Stimulated activated CD8-positive, alpha-beta memory T cell treated with anti-CD3 and anti-CD28 coated beads, Interleukin-4, amount 100 ng/mL, for 24 hours (primary cell): ENCODE measurements at places on chromosomes 16 and 17.

DNA sequence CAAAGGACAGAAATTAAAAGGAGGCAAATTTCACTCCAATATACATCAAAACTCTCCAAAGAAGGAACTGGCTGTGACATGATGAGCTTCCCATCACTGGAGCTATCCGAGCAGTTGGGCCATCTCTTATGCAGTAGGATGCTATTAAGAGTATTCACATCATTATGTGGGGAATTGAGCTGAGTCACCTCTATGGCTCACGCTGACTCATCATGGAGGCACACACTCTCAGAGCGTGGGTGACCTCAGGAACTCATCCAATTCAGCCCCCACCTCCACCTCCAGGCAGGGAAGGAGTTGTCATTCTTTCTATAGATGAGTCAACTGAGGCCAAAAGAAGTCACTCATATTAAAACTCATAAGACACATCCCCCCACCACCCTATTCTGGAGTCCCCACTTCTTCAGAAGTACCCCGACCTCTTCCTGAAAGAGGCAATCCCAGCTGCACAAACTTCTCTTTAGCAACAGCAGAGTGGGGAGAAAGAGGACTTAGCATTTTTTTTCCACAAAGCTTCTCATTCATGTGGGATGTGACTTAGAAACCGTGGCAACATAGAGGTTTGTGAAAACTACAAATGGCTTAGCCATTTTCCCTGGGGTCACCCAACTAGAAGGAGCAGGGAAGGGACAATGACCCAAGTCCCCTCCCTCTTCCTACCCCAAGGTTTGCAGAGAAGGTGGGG, 32.5 kb downstream of the ABCC12 start:
- DNase-seq: peak; percentile 28

DNA sequence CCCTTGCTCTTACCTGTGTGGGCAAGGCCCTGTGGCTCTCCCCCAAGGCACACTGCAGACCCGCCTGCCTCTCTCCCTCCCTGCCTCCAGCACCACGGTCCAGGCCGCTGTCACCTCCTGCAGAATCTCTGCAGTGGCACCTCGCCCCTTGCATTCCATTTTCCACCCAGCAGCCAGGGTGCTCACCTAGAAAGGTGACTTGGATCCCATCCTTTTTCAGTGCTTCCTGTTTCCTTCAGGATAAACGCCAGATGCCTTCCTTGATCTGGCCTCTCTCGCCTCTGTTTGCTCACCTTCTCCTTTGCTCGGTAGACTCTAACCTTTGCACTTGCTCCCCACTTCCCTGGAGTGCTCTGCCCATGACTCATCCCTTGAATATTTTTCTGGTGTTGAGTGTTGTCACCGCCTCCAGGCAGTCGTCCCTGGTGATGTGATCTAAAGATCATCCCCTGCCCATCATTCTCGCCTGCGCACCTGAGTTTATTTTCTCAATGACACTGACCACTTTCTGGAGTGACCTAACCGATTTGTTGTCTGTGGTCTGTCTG, 79.2 kb upstream of the LGALS9 start:
- no peak for DNase-seq

GRCh38 chr16:16045879-16046278, 96.5 kb downstream of the ABCC1 start:
- DNase-seq: no peak

GRCh38 chr17:59167571-59168001, 12.0 kb downstream of the PRR11 start:
- DNase-seq: no peak

DNA sequence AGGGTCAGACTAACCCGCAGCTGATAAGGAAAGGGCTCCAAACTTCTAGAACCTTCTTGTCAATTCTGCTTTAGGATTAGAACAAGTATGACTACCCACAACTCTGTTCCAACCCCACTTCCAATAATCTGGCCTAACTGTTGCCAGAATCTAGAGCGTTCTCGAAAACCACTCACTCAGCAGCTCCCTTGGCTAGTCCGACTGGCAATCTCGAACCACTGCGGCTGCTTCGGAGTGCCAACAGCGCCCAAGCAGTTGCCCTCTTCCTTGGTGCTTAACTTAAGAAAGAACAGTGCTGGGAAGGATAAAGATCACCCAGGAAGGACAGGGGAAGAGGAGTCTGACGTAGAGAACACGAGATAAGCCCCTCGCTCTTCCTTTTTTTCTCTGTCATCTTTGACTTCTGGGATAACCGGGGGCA, 818 bp downstream of the DNAJC7 start:
- no peak for DNase-seq

DNA sequence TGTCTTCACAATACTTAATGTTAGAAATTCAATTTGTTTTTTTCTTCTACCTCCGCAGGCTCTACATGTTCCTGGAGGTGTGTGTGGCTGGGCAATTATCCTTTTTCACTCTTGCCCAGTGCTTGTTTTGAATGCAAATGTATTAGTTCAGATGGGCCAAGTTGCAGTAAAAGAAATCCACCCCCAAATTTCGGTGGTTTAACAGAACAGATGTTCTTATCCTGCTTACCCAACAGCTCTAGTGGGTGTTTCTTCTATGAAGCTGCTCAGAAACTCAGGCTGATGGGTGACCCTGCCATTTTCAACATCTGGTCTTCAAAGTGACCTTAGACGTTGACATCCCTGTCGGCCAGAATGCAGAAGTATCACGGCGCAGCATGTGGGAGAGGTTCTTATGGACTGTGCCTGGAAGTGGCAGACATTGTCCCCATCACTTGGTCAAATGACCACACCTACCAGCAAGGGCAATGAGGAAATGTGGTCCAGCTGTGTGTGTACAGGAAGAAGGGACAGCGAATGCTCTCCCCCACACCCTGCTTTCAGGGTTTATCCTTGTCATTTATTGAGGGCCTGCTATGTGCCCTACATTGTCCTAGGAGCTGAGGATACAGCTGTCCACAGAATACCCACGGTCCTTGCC, 157.3 kb downstream of the CDH13 start:
- no peak for DNase-seq

DNA sequence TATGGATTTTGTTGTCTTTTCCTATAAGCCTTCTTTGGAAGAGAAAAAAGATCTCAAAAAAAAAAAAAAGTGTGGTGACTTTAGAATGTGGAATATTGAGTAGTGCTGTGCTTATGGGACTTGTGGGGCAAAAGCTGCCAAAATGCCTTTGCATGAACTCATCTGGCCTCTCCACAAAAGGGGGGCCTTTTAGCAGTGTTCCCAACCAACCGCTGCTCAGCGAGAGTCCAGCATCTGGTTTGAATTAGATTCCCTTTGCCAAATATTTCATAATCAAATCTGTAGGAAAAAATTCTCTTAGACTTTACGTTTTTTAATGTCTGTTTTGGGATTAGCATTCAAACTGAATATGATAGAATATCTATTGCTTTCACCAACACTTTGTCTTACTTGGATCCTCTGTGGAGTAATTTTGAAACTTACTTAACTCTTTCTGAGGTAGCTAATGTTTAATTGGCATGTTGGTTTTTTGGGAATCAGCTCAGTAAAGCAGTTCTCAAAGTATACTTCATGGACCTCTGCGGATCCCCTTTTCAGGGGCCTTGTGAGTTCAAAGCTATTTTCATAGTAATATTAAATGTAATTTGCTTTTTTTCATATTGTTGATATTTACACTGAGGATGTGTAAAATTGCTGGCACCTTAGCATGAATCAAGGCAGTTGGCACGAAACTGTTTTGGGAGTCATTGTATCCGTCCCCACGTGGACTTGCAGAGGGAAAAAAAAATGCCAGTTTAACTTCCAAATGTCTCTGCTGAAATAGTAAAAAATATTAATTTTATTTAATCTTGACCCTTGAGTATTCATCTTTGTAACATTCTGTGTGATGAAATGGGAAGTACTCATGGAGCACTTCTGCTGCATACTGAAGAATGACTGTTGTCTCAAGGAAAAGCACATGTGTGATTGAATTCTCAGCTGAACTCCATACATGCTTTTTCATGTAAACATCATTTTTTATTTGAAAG, 34.7 kb upstream of the VPS4A start:
- no peak for DNase-seq

- DNase-seq: no peak
Observed at GRCh38 chr17:62075308-62075815, 10.3 kb upstream of the MED13 start.

DNA sequence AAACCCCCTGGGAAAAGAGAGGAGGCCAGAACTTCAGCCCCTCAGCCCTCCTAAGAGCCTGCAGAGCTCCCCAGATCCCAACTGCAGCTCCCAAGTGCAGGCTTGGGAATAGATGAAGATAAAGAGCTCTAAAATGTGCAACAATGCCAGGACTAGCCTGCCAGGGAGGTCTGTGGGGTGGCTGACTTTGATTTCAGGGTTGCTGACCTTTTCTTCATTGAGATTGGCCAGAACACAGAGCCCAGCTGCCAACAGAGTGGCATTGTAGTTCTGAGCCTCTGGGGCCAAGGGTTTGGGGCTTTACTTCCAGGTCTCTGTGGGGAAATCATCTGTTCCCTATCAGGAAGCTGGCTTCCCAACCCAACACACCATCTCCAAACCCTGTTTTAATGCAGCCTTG, 120.6 kb downstream of the COPRS start:
- DNase-seq: no peak

DNA sequence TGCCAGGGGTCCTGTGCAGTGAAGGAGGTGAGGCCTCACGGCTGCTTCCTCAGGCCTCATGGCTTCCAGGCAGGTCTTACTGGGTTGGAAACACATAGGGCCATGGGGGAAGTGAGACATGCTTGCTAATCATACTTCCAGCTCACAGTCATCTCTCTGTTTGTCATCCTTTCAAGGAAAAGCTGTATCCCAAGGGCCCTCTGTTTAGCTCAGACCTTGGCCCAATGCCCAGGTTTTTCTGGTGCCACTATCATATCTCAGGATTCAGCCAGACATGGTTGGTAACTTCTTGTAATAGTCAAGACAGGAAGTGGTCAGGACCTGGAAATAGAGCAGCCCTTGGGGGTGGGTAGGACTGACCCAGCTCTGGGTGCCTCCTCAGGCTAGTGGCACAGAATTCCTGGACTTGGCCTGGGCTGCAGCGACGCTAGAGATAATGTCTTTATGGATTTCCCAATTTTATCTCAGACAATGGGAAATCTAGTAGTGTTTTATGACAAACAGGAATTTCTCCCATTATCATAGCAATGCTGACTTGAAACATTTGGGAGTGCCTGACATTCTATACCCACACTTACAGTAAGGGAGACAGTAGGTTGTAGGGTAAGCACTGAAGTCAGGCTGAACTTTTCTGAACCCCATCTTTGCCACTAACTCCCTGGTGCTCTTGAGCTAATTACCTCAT, 13.5 kb upstream of the ITGB3 start:
- DNase-seq: no peak

DNA sequence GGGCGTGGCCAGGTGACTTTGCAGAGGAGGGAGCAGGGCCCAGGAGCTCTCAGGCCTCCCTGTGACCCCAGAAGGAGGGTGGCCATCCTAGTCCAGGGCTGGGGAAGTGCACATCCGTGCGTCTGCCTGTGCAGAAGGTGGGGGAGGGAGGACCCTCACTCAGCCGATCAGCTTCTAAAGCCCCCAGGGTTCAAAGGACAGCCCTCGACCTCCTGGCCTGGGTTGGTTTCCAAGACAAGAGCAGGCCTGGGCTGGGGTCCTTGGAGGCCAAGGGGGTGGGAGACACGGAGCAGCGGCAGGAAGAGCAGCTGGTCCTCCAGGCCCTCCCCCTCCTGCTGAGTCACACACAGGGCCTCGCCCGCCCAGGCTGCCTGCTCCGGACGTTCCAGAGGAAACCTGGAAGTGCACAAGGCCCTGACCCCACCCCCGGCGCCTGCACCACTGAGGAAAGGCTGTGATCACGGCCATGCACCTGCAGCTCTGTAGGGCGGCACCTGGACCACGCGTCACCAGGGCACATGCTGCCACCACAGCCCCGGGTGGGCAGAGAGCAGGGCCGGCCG, 67.1 kb upstream of the ZNF469 start:
- DNase-seq: no peak

DNA sequence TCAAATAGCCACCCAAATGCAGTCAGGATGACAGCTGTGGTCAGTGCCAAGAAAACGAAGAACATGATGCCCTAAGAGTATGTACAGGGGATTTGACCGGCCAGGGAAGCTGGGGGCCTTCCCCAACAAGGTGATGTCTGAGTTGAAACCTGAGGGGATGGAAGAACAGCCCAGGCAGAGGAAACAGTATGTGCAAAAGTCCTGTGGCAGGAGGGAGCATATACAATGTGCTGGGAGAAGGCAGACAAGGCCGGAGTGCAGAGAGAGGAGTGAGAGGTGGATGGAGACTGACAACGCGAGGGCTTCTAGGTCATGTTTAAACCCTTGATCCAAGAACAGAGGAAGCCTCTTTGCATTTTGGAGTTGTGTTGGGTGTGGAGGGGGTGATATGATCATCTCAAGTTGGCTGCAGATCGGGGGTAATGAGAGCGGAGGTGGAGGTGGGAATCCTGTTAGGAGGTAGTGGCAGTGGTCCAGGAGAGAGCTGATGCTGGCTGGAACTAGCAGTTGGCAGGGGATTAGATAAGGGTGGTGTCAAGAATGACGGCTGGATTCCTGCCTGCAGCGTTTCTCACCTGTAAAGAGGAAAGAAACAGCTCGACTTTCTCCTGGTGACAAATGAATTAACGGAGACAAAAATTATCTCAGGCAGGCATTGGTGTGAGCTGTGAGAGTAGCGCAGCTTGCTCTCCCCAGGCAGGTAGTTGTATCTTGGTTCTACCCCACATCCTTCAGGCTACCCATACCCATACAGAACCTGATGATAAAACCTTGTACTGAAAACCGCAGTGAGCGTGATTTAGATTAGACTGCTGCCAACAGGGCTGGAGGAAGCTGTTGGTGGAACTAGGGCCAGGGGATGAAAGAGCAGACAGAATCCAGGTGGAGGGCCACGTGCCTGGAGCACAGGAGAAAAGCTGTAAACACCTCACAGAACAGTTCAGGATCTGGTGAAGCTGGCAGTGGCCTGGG, 37.2 kb upstream of the NGFR start:
- no peak for DNase-seq

DNA sequence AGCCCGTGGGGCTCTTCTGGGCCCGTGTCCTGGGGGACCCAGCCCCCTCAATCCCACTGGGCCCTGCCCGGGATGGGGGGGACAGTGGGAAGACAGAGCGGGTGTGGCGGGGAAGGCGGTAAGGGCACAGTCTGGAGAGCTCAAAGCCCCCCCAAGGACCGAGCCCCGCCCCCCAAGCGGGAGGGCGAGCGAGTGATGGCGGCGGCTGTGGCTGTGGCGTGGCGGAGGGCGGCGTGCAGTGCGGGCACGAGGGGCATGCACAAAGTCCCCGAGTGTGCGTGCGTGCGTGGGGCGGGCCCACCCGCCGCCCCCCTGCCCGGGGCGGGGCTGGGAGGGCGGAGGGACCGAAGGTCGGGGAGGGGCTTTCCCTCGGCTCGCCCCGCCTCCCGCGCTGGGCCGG, 3.6 kb upstream of the WDR24 start:
- no peak for DNase-seq

GRCh38 chr17:48604770-48605329, at the start of gene HOXB6:
Gene HOXB6, minus strand, starts transcription at chr17:48604986. Its CDS starts 6,836 bp downstream, at chr17:48598150.
- no peak for DNase-seq

GRCh38 chr16:12988071-12988470, 86.7 kb downstream of the SHISA9 start:
- no peak for DNase-seq

- DNase-seq: peak; percentile 14
Observed at GRCh38 chr17:50863221-50863843, 2.8 kb downstream of the TOB1 start.

GRCh38 chr17:69725146-69725545, 310.6 kb downstream of the MAP2K6 start:
- DNase-seq: no peak
